Psoas muscle (tissue), 8 donors: ENCODE measurements at places on chromosomes 5 and 9. TPM values are rescaled to one million over a fixed set of nuclear protein-coding genes. Genes with fewer than 3 reads are reported as not detected.
A peak's percentile ranks its signal among the peaks of the same experiment; 100 is the strongest.

DNA sequence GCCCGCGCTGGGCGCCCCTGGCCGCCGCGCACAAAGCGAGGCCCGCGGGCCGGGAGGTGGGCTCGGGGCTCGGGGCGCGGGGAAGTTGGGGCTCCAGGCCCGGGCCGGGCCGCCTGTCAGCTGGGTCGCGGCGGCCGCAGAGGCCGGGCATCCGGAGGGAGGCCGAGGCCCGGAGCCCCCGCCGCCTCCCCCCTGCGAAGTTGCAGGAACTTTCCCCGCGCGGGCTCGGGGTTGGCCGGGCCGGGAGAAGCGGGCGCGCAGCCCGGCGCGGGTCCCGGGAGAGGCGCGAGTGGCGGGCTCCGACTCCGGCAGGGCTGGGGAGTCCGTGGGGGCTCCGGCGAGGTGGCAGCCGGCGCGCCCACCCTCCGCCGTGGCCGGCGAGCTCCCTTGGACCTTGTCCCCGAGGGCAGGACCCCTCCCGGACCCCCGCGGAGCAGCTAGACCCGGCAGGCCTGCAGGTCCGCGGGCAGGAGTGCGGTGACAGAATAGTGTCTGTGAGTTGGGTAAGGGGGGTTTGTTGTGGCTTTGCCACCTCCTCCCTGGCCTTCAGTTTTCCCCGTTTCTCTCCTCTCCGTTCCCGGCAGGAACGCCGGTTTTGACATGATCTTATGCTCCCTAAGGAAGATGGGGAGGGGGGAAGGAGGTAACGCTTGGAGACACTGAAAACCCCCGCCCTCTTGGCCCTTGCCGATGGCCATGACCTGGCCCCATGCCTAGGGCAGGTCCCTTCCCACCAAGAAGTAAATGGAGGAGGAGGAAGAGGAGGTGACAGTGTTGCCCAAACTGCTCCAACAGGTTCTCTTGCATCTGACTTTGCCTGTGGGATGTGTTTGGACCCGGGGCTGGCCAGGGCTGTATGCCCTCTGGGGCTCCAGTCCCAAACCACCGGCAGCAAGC is 942 bp downstream of the PHF2 start:
- peak overlapping the region; percentile 82 for H3K27ac ChIP-seq
- peak overlapping the region; percentile 91 for H3K4me3 ChIP-seq
- H3K27me3 ChIP-seq, result no peaks in the 10 kb centered on the region
- peaks cover 53% of the 10 kb centered on the region for H3K4me1 ChIP-seq
- peak; percentile 67 for DNase-seq
- H3K36me3 ChIP-seq, result no peaks in the 10 kb centered on the region

AQP3 gene
- total RNA-seq, result 12.0 TPM

DNA sequence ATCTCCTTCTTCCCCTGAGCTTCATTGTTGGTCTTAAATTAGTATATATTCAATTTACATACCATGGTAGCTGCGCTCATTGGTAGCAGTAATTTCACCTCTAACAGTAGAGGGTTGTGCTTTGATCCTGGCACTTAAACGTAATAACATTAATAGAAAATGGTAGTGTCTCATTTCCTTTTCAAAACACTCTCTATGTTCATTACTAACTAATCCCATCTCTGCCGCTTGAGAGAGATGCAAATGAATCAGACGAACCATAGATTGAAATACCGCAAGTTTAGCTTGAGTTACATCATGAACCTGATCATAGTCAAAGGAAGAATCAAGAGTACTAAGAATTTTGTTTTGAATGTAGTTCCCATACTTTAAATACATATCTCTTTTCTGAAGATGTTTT is 2.2 kb downstream of the THBS4 start:
- no peak for DNase-seq
- H3K36me3 ChIP-seq, result no peaks in the 10 kb centered on the region
- H3K27ac ChIP-seq, result no peak overlapping the region
- peak overlapping the region; percentile 59 for H3K4me3 ChIP-seq

GPR150 gene
- total RNA-seq, result not detected

- H3K27ac ChIP-seq, result no peak overlapping the region
- H3K36me3 ChIP-seq, result no peaks in the 10 kb centered on the region
- no peaks in the 10 kb centered on the region for H3K27me3 ChIP-seq
- DNase-seq, result no peak
Observed at GRCh38 chr9:74555565-74555964, 58.4 kb downstream of the RORB start.

TSSK1B gene
- total RNA-seq, result not detected

GRCh38 chr5:89498699-89499098 is 615.7 kb upstream of the MEF2C start:
- DNase-seq, result no peak
- H3K36me3 ChIP-seq, result no peaks in the 10 kb centered on the region
- no peaks in the 10 kb centered on the region for H3K4me1 ChIP-seq

DNA sequence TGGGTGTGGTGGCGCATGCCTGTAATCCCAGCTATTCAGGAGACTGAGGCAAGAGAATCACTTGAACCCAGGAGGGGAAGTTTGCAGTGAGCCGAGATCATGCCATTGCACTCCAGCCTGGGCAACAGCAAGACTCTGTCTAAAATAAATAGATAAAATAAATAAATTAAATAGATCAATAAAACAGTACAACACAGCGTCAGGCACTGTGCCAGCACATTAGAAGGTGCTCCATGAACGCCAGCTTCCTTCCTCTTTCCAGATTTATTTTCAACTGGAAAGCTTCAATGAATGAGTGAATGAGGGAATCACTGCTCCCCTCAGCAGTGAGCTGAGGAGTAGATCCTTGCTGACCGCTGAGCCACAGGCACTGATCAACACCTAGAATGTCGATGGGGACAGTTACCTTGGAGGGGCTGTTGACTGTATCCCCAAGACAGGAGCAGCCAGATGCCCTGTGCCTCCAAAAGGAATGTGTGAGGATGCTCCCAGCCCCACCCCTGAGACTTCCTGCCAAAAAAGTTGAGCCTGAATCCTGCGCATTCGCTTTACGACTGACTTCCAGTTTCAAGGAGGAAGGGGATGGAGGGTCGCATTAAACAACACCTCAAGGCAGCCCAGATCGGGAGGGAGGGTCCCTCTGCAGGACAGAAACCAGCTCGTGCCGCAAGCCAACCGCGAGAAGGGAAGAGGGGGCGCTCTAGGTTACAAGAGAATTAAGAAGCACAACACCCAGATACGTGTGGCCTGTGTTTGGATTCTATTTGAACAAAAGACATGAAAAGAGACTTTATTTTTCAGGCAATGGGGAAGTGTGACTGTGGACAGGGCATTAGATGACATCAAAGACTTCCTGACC is 54.0 kb upstream of the CNOT6 start:
- H3K36me3 ChIP-seq, result no peaks in the 10 kb centered on the region
- H3K4me3 ChIP-seq, result no peak overlapping the region
- peaks cover 4% of the 10 kb centered on the region for H3K27me3 ChIP-seq
- no peak overlapping the region for H3K27ac ChIP-seq

DNA sequence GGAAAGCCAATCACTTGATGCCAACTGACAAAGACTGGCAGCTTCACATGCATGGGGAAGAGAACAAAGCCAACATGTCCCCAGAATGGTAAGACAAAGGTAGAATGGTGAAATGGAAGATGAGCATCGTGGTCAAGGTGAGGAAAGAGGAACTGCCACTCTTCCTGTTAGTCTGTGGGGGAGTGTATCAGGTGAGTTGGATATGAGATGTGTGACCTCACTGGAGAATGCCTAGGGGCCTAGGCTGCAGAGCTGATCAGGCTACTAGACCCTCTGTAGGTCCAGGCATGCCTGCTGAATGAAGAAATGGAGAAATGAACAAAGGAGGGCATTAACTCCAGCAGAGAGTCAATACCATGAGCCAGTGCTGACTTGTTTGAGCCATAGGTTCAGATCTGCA is 112.4 kb upstream of the SLC1A3 start:
- no peak overlapping the region for H3K27ac ChIP-seq
- H3K4me1 ChIP-seq, result no peaks in the 10 kb centered on the region
- H3K27me3 ChIP-seq, result no peaks in the 10 kb centered on the region
- no peak overlapping the region for H3K4me3 ChIP-seq

GRCh38 chr5:147407094-147407681 is 102.7 kb downstream of the DPYSL3 start:
- H3K27me3 ChIP-seq, result no peaks in the 10 kb centered on the region
- H3K4me3 ChIP-seq, result no peak overlapping the region
- no peak for DNase-seq
- peaks cover 14% of the 10 kb centered on the region for H3K36me3 ChIP-seq

ARAP3 gene
- 5.2 TPM for total RNA-seq

DNA sequence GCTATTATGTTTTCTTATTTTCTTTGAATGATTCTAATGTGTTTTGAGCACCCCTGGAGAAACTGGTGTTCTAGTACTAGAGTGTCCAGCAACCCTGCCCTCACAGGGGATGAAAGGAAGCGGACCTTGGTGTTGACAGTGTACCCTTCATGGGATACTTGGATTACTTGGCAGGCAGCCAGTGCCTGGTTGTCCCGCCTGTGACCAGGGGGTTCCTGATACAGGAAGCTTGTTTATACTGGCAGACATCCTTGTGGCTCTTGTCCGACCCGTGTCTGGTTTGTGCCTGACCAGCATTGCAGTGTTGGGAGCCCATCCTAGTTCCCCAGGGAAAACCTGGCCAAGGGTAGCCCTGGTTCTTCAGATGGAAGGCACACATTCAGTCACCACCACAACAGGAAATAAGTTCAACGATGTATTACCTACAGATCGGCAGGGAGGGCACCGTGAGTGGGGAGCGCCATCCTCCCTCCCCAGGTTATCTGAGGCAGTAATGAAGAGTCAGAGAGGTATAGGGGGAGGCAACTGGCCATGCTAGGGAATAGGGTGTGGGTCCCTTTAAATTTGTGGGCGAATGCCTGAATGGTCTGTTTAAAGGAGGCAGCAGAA is 47.3 kb downstream of the CACNA1B start:
- H3K4me3 ChIP-seq, result no peak overlapping the region
- DNase-seq, result no peak
- H3K4me1 ChIP-seq, result no peaks in the 10 kb centered on the region
- no peak overlapping the region for H3K27ac ChIP-seq
- H3K36me3 ChIP-seq, result no peaks in the 10 kb centered on the region

GRCh38 chr9:136935651-136936050 is 8.9 kb downstream of the FBXW5 start:
- no peak overlapping the region for H3K27ac ChIP-seq
- H3K4me1 ChIP-seq, result peaks cover 18% of the 10 kb centered on the region
- peaks cover 7% of the 10 kb centered on the region for H3K36me3 ChIP-seq

IL33 gene
- 9.7 TPM for total RNA-seq

- H3K4me3 ChIP-seq, result no peak overlapping the region
- no peaks in the 10 kb centered on the region for H3K4me1 ChIP-seq
- no peaks in the 10 kb centered on the region for H3K27me3 ChIP-seq
- H3K36me3 ChIP-seq, result no peaks in the 10 kb centered on the region
Observed at GRCh38 chr5:74173241-74173640, 467.3 kb downstream of the ENC1 start.
